ENCODE measurements at places on chromosomes 2 and 18.

DNA sequence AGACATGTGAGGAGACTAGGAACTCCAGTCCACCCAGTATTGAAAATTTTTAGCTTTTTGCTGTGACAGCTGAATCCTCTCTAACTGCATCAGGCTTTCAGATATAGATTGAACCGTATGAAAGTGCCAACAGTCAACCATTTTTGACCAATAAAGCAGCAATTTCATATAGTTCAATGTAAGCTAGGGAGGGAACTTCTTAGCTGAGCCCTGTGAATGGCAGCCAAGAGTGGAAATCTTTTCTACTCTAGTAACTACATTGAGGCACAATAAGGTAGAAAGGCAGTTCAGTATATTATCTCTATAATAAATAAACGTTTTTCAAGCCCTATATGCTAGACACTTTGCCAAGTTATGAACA is 96.3 kb upstream of the TANK start:
- no peak for DNase-seq

GRCh38 chr18:22346953-22347605 is 70.6 kb downstream of the CTAGE1 start:
- no peak for DNase-seq

- no peak for DNase-seq
Observed at GRCh38 chr2:187459256-187459655, 11.2 kb upstream of the CALCRL start.

DNA sequence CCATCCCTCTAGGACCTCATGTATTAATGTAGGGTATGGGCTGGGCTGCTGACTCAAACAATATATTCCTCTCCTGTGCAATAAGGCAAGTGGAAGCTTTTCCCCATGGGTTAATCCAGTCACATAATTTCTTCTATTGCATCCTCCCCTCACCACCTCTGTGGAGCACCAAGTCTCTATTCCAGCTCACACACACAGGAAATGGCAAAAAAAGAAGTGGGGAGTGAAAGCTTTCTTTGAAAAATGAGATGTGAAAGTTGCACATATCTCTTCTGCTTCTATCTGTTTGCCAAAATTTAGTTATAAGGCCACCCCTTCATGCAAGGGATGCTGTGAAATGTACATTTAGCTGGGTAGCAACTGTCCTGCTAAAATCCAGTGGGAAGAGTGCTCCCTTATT is 121.3 kb downstream of the CDC42EP3 start:
- no peak for DNase-seq

DNA sequence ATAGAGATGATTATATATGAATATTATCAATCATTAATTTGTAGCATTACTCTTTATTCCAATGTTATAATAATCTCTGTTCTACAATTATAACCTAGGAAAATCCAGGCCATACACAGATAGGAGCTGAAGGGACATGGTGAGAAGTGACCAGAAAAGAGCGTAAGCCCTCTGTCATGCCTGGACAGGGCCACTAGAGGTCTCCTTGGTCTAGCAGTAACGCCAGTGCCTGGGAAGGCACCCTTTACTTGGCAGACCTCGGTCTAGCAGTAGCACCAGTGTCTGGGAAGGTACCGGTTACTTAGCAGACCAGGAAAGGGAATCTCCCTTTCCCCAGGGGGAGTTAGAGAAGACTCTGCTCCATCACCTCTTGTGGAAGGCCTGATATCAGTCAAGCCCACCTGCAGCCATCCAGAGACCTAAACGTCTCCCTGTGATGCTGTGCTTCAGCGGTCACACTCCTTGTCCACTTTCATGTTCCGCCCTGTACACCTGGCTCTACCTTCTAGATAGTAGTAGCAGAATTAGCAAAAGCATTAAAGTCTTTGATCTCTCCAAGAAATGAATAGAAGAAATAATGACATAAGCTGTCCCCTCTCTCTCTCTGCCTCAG is 447.5 kb upstream of the FSIP2 start:
- peak; percentile 2 for DNase-seq

DNA sequence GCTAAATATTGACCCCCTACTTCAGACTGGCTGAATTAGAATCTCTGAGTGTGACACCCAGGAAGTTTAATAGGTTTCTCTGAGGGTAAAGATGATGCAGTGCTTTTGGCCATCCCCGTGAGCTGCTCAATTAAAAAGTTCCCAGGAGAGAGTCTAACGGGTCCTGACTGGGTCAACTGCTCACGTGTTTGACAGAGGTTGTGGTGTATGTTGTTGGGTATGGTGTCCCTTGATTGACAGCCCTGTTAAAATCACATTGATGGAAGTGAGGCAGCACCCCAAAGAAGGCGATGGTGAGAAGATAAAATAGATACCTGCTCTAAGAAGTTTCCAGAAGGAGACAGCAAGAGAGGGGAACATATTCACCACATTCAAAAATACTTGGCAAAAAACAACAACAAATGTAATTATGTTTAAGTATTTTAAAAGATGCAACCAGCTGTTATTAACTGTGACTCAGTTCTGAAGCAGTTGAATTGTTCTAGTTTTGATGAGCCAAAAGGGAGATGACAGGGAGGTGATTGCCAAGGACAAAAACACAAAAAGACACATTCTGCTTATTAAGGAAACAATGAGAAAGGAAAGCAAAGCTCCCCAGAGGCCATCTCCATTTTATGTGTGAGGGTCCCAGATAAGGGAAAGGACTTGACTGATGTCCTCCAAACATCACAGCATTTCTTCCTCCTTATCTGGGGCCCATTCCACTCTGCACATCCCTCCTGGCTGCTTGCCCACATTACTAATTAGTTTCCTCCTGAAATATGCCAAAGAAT is 11.5 kb upstream of the GMCL1 start:
- DNase-seq, result no peak

- DNase-seq, result no peak
Observed at GRCh38 chr2:127175041-127175721, 44.9 kb downstream of the CYP27C1 start.

- DNase-seq, result no peak
Observed at GRCh38 chr2:233597522-233597921, 19.9 kb upstream of the UGT1A8 start.

GRCh38 chr2:128155970-128156369 is 65.0 kb downstream of the UGGT1 start:
- DNase-seq, result no peak

- DNase-seq, result peak; percentile 22
Observed at GRCh38 chr2:237627441-237628246, at the start of gene LRRFIP1. TSS of gene LRRFIP1 (plus strand) at chr2:237627587. CDS start at chr2:237627645, 58 bp downstream.

DNA sequence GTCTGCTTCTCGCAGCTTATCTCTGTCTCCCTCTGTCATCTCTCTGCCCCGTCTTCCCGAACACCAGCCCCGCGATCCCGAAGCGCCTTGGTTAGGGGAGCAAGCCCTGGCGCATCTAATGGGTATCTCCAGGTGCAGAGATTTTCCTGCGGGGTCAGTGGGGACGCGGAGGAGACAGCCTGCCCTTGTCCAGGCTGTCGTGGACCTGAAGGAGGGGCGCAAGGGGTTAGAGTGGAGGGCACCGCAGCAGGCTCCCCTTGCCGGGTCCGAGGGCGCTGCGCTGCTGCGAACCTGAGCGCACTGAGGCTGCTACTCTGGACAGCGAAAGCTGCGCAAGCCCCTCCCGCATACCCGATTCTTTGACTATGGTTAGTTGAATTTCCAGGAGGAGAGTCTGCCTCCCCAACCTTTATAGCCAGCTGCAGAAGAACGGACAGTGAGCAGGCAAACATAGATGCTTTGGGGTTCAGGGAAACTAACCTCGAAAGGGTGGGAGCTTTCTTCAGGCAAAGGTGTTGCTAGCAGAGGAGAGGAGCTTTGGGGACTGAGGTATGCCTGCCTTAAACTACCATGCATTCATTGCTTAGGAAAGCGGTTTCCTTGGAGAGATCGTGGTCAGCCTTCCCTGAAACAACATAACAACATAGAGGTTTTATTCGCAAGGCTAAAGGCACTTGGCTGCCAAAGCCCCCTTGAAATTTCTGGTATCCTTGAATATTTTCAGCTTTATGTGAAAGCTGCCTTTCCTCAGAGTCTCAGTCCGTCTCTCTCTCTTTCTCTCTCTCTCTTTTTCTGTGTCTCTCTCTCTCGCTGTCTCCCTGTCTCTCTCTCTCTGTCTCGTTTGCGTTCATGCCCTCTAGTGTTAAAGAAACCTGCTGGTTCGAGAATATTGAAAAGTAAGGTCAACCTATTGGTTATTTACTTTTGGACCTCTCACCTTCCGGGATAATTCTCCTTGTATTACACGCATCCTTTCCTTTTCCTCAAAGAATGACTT is 1.6 kb downstream of the GALNT13 start:
- no peak for DNase-seq

DNA sequence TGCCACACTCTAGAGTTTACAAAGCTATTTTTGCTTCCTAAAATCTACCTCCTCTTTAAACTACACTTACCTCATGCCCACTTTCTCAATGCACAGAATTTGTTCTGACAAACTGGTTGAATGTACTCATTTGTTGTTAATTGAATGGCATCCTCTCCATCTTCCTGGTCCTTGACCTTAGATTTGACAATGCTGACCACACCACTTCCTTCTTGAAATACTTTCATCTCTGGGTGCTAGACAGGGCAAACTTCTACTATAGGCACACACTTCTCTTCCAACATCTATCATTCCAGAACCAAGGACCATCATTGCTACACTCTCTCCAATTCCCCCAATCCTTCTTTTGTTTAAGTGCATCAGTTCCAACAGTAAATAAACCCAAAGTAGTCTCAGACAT is 22.3 kb downstream of the ARL5A start:
- no peak for DNase-seq

- no peak for DNase-seq
Observed at GRCh38 chr18:9643549-9643948, 29.2 kb upstream of the PPP4R1 start.

DNA sequence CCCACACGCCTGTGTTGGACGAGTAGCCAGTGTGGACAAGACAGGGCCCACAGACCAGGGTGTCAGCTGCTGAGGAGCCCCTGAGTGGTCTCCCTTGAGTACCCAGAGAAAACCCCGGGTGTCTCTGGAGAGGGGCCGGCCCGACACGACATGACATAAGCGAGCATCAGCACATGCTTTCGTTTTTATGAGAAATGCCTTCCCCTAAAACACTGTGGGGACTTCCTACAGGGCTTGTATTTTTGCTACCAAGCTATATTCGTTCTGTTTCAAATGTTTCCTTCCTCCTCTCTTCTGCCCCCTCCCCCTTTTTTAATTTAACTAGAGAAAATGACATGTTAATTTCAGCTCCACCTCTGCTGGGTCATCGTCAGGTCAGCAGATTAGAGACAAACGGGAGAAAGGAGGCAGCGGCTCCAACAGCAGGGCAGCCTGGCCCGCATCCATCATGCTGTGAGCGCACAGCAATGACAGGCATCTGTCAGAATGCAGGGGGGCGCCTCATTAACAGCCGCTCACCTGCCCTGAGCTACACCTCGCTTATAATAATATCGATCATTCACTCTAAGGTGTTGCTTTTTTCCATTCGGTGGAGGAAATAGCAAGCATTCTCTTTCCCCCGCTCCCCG is 286.2 kb downstream of the ZNF516 start:
- DNase-seq, result no peak

All from stimulated activated CD4-positive, alpha-beta T cell treated with anti-CD3 and anti-CD28 coated beads, TNF-alpha, amount 100 ng/mL, for 1 hour (primary cell).